ENCODE measurements at places on chromosomes 6 and 20.

DNA sequence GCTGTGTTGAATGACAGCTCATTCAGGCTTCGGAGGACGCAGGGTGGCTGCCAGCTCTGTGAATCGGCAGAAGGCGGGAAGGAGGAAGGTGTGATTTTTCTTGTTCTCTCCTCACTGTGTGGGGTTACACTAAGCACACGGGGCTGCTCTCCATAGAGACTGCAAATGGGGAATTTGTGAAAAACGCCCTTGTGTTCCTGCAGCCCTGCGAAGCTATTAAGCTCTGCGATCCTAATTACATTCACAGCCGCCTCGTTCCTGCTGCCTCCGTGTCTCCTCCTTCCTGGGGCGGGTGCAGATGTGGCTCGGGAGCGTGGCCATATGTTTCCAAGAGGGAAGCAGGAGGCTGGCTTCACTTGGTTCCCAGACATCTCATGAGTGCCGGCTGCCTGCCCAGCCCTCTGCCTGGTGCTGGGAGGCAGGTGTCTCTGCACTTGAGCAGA, 124.0 kb downstream of the TOX2 start:
- DNase-seq, result no peak

DNA sequence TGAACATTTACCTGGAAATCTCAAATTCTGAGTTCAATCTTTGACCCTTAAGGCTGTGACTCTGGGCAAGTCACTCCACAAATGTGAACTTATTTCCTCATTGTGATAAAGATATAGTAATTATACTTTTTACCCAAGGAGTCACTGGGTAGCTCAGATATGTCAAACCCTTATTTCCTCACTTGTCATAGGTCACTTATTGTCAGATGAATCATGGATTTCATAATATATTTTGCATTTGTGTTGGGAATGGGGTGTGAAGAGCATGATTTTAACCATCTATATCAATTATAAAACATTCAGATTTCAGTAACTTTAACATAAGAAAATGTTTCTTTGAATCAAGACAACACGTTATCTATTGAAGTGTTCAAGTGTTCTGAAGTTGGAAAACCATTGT, 3.7 kb upstream of the CARMIL1 start:
- no peak for DNase-seq

GRCh38 chr6:2634139-2634964, 116.4 kb downstream of the MYLK4 start:
- DNase-seq, result peak; percentile 80

GRCh38 chr6:24936641-24937317, 1.0 kb upstream of the RIPOR2 start:
- DNase-seq, result peak; percentile 66

- no peak for DNase-seq
Measured at GRCh38 chr20:21257192-21257591, 45.9 kb upstream of the XRN2 start.

DNA sequence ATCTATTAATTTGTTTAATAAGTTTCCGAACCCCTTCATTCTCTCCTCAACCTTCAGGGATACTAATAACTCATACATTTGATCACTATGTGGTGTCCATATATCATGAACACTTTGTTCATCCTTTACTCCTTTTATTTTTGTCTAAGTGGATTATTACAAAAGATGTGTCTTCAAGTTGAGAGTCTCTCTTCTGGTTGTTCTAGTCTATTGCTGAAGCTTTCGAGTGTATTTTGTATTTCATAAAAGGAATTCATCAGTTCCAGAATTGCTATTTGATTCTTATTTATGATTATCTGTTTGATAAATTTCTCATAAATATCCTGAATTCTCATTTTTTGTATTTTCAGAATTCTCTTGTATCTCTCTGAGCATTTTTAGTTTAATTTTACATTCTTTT, 96.5 kb upstream of the RUNX2 start:
- no peak for DNase-seq

- peak; percentile 12 for DNase-seq
Measured at GRCh38 chr6:89792881-89793280, 26.7 kb downstream of the MDN1 start.

DNA sequence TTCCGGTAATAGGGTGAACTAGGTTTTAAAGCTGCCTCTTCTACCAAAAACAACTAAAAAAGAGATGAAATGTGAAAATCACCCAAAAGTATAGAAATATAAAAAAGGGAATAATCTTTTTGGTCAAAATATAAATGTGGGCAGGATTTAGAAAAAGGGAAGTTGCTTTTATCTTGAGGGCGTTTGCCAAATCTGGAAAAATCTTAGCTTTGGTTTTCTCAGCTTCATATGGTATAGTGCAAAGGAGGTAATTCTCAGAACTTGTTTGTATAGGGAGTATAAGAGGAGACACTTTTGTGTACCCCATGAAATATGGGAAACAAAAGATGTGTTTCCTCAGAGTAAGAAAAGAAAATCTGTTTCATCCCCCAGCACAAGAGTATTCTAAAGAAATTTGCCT, 54.2 kb upstream of the TRIM26 start:
- no peak for DNase-seq

- DNase-seq, result no peak
Measured at GRCh38 chr6:18214003-18214402, 50.3 kb downstream of the DEK start.

DNA sequence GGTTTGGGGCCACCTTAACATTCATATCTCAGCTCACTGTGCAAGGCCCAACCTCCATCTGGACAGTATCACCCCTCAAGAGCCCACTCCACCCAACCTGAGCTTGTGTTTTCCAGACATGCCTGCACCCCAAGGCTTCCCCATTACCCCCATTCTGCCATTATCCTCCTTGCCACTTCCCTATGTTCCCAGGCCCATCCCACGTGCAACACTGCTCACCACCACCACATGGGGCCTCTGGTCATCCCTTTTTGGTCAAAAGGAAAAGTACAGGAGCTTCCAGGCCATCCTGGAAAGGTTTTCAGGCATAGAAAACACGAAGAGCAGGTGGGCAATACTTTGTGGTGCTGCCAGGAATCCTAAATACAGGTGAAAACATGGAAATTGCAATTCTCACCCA, 140.3 kb downstream of the SYNDIG1 start:
- DNase-seq, result no peak

GRCh38 chr6:168380956-168381605, 59.9 kb upstream of the SMOC2 start:
- DNase-seq, result no peak

GRCh38 chr6:149566410-149567193, 427 bp downstream of the GINM1 start:
- DNase-seq, result peak; percentile 52

DNA sequence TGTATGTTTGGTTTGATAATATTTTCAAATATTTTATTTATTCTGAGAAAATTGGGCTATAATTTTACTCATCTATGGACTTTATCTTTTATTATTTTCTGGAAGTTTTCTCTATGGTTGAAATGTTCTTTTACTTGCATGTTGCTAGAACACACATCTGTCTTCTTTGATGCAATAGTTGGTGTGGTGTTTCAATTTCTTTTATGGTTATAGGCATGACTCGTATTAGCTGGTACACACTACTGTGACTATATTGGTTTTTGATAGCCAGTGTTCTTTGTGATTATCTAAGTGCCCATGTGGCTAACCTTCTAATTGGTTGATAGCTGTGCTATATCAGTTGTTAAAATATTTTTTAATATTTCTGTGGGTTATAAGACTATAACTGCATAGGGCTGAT, 1343.3 kb upstream of the GJE1 start:
- no peak for DNase-seq
